COR-L47 (cell line): ENCODE measurements at places on chromosomes 11 and 22.

GRCh38 chr11:27873664-27874063 lies 173.4 kb upstream of the BDNF start:
- no peak for DNase-seq

GRCh38 chr22:45238076-45238956 lies 2.4 kb downstream of the KIAA0930 start:
- DNase-seq: peak; percentile 33

DNA sequence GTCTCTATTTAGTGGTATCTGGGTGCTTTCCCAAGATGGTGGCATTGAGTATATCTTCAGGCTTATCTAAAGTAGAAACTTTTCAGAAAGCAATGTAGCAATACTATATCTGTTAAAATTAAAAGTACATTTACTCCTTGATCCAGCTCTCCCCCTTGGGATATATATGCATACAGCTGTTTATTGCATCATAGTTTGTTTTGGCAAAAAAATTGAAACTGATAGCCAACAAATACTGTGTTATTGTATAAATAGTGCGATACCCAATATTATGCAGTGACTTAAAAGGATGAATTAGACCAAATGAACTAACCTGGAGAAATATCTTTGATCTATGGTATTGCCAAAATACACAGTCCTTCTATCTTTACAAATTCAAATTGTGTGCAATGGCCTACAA lies 8.4 kb upstream of the OR10A3 start:
- DNase-seq: no peak

GRCh38 chr11:82692981-82693380 lies 40.7 kb downstream of the FAM181B start:
- no peak for DNase-seq

- no peak for DNase-seq
Measured at GRCh38 chr22:28609921-28610320, 69.7 kb downstream of the TTC28 start.

DNA sequence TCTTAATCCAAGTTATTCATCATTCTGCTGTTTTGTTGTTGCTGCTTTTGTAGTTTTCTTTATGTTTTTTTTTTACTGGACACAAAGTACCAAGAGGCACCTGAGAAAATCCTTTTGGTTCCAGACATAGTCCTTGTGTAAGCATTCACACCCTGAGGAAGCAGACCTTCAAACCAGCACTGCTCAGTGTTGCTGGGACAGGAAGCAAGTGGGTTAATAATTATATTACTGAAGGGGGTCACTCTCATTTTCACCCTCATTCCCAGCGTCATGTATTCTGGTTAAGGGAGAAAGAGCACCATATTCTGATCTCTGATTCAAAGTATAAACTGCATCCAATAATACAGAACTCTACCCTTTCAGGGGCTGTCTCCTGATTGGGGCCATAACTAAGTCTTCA lies 5.9 kb upstream of the ALKBH3 start:
- no peak for DNase-seq

DNA sequence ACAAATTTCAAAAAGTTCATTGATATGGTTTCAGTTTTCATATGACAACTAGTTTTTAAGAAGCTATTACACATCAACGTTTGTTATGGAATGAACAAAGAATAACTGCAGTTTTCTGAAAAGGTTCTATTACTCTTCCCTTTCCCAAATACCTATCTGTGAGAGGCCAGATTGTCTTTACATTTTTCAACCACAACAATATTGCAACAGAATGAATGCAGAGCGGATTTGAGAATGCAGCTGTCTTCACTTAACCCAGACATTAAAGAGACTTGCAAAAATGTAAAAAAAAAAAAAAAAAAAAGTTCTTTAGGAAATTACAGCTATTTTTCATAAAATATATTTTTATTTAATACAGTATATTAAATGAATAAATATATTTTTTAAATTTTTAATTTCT lies 250.8 kb downstream of the DDX10 start:
- no peak for DNase-seq

GRCh38 chr11:34299284-34299972 lies 58.4 kb downstream of the ABTB2 start:
- no peak for DNase-seq

DNA sequence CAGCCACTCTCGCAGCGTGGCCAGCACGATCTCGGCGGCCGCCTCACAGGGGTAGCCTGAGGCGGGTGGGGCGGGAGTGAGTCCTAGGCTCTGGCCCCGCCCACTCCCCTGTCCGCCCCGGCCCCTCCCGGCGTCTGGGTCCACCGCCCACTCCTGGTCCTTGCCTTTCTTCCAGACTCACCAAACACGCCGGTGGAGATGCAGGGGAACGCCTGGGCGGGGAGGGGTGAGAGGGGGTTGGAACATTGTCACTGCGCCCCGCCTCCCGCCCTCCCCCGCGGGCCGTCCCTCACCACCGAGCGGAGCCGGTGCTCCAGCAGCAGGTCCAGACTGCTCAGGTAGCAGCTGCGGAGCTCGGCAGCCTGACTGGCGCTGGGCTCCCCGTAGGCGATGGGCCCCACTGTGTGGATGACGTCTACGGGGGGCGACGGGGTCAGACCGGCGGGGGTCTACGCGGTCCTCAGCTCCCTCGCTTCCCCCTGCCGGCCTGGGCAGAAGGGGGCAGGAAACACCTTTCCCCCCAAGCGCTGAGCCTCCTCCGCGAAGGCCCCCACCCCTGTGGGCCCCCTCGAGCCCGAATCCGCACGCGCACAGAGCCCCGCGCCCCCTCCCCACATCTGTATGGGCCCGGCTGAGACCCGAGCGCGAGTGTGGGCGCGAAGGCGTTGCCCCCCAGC lies 13.2 kb downstream of the OTUB1 start:
- DNase-seq: no peak

- DNase-seq: no peak
Measured at GRCh38 chr11:45411228-45411946, 125.2 kb upstream of the SYT13 start.

DNA sequence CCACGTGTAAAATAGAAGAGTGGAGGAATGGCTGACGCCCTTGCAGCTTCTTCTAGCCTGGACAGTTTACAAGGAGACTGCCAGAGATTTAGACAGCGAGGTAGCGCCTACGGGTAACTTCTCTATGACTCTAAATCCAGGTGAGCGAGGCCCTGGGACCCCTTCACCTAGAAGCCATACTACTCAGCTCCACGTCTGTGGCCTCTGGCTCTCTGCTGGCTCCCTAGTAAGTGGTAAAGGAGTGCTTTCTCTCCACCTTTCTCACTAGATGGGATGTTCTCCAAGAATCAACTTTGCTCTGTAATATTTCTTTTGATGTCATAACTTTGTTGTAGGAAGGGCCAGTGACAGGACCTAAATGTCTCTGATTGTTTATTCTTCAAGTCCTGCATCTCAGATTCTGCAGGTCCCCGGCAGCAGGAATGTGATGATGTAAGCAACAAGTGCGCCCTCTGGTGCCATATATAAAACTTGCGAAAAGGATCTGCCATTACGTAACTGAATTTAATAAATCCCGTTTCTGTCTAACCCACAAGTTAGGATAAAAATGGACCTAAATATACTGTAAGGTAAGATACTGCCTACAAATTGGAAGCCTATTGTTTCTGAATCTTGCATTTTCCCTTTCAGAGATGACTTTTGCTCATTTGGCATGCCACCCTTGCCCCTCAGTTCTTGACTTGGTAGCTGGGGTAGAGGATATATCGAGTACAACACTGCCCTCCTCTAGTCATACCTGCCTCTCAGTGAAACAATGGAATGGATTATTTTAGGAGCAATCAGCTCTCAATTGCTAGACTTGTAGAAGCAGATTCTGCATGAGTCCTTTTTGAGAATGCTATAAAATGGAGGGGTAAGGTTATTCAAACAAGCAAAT lies 11.0 kb upstream of the PTPN5 start:
- peak; percentile 29 for DNase-seq

GRCh38 chr22:47550524-47551430 lies 788.3 kb downstream of the TBC1D22A start:
- no peak for DNase-seq

DNA sequence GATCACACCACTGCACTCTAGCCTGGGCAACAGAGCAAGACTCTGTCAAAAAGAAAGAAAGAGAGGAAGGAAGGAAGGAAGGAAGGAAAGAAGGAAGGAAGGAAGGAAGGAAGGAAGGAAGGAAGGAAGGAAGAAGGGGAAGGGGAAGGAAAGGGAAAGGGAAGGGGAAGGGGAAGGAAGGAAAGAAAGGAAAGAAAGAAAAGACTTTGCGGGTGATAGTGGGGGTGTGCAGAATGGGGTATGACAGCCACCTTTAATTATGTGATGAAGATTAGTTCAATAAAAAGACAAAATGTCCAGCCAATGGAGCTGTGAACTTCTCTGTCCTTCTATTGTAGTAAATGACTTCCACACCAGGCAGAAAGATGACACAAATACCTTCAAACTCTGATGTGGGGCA lies 8.7 kb upstream of the APLP2 start:
- no peak for DNase-seq

- DNase-seq: no peak
Measured at GRCh38 chr22:39490966-39491680, 11.0 kb upstream of the MIEF1 start.

DNA sequence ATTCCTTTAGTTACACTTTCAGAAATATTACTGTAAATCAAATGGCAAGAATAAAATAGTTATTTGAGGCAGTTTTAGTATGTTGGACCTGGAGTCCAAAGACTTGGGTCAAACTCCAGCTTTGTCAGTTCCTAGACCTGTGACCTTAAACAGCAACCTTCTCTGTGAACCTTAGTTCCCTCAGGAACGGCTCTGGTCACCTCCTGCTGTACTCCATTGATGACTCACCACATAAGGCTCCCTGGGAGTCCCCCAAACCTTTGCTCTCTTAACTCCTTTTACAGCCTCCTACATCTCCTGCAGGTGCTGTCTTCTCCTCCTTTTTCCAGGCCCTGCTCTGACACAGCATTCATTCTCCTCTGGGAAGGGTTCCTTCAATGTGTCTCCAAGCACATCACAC lies 29.1 kb downstream of the LIMK2 start:
- no peak for DNase-seq

DNA sequence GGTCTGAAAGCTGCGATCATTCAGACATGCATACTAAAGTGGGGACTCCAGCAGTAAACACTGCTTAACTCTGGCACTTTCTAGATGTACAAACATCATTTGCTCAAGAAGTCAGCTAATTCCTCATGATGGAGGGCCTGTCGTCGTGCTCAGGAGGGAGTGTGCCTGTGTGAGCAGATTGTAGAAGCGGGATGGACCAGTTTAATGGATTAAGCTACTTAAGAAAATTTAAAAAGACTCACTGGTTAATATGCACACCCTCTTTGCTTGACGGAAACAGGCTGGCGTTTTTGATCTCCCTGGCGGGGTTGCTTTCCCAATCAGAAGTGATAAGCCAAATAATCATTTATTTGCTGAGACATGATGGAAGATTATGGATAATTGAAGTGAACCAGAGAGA lies 79.0 kb downstream of the LDLRAD3 start:
- no peak for DNase-seq

DNA sequence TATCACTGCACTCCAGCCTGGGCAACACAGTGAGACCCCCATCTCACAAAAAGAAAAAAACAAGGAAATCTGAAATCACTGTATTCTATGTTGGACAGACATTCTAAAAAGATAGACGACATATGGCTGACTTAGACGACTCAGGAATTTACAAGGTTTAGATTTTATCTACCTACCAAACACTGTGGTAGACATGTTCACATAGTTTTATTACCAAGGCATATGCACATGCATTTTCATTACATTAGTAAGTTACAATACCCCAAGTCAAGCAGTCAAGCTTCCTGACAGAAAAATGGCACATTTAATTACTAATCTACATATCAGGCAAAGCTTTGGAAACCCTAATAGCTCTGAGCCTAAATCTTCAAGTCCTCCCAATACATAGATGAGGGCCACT lies 262.2 kb downstream of the TTC28 start:
- no peak for DNase-seq

- DNase-seq: no peak
Measured at GRCh38 chr11:18792827-18793226, 1.2 kb upstream of the PTPN5 start.

DNA sequence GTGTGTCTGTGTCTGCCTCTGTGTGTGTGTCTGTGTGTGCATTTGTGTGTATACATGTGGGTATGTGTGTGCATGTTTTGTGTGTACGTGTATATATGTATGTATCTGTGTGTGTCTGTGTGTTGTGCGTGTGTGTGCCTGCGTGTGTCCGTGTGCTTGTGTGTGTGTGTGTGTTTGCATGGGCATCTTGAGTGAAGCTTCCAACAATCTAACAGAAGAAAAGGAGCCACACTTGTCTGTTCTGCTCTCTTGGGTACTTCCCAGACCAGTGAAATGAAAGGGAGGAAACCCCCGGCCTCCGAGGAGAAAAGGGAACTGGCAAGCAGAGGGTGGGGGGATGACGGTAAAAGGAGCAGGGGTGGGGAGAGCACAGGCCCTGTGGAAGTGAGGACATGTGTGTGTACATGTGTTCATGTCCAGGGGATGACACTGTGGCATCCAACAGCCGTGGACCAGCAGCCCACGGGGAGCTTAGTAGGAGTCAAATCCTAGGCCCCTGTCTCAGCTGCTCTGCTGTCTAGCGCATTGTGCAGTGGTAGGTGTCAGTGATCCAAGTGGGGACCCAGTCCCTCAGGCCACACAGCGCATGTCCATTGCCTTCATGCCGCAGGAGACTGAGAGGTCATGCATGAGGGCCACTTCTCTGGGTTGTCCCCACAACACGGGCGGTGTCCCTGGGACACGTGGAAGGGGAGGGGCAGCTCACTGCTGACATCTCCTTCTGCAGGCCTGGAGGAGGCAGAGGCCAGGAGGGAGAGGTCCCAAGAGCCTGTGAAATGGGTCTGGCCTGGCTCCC lies 8.1 kb downstream of the CSF2RB start:
- DNase-seq: no peak

GRCh38 chr11:64068705-64069400 lies 33.1 kb downstream of the FLRT1 start:
- DNase-seq: no peak

DNA sequence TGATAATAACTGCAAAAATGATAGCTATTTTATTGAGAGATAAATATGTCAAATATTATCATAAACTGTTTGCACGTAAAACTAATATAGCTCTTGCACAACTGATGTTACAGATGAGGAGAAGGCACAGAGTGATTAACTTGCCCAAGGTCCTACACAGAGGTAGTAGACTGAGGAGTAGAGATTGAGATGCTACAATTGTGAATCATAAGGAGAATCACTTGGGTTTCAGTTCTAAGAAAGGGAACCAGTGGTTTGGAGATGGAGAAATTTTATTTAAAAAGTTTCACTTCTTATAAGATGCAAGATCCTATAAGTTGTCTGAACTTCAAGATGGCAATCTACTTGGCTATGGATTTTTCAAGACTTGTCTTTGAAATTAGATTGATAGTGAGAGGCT lies 224.8 kb upstream of the RAG2 start:
- DNase-seq: no peak

- DNase-seq: no peak
Measured at GRCh38 chr11:71502871-71503435, 24.1 kb upstream of the KRTAP5-7 start.

- no peak for DNase-seq
Measured at GRCh38 chr11:68145120-68145866, 24.1 kb upstream of the CHKA start.

DNA sequence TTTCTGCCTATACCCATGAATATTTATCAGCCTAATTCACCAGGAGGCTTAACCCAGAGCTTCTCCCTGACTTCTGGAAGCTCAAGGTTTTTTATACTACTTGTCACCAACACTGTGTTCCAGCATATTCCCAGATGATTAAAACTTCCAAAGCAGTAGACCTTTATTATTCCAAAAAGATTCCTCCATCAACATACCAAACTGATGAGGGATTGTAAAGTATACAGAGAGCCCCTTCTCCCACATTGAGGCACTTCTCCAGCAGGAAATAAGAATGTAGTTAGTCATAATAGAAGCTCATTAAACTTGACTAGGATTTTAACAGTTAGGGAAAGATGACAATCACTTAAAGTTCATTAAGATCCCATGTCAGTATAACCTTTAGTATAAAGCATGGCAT lies 51.4 kb upstream of the CEP126 start:
- no peak for DNase-seq
